Activated CD4-positive, alpha-beta T cell treated with anti-CD3 and anti-CD28 coated beads, Interleukin-10, Interleukin-2, amounts not matched to agents 100 ng/mL and 50 ng/mL, durations not matched to agents 16 hours and 8 hours (primary cell): ENCODE measurements at places on chromosomes 1 and 21.

GRCh38 chr1:6890686-6891085 lies 105.4 kb downstream of the CAMTA1 start:
- DNase-seq = no peak

DNA sequence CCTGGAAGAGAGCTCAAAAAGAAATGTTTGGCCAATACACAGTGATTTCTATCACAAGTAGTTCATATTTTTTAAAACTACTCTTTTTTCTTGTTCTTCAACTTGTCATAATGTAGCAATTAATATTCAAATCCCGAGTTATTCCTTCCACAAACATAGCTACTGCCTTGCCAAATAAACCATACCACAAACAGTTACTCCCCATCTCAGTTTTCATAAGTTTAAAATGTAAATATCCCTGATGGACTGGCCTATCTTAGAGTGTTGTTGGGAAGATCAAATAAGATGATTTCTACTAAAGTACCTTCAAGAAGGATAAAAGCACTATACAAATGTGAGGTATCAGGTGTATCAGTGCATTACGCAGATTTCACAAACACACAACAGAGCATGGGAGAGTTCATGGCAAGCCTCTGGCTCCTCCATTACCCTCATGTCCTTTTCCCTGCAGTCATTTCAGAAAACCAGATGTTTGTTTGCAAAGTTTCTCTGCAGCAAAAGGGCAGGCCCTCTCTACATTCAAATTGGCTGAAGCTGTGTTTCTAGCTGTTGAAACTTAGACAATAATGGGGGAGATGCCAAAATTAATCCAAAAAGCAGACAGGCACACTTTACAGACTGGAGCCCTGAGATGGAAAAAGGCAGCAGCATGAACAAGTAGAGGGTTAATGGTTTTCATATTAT lies 16.1 kb downstream of the WLS start:
- DNase-seq = no peak

GRCh38 chr1:54439550-54440223 lies 33.5 kb upstream of the SSBP3 start:
- no peak for DNase-seq

DNA sequence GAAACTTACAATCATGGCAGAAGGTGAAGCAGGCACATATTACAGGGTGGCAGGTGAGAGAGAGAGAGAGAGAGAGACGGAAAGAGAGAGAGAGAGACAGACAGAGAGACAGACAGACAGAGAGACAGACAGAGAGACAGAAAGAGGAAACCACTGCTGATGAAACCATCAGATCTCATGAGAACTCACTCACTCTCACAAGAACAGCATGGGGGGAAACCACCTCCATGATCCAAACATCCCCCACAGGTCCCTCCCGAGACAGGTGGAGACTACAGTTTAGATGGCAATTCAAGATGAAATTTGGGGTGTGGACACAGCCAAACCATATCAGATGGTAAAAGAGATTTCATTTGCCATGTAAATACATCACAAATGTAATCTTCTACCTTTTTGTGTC lies 708.1 kb downstream of the MRPL39 start:
- no peak for DNase-seq

DNA sequence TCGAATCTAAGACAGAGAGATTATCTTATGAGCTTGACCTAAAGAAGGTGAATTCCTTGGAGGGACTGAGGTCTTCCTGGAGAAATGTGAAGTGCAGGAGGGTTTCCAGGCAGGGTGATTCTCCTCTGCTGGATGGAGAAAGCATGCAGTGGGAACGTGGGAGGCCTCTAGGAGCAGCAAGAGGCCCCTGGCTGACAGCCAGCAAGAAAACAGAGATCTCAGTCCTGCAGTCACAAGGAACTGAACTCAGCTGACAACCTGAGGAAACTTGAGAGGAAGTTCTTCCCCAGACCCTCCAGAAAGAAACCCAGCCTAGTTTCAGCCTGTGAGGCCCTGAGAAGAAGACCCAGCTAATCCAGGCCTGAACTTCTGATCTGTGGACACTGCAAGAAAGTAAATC lies 345.9 kb downstream of the FAM72C start:
- no peak for DNase-seq

GRCh38 chr21:32562426-32562825 lies 22.9 kb downstream of the TCP10L start:
- no peak for DNase-seq

- DNase-seq = no peak
Observed at GRCh38 chr1:117631359-117632160, 25.7 kb downstream of the TENT5C start.

- no peak for DNase-seq
Observed at GRCh38 chr1:217561446-217561845, 69.4 kb downstream of the GPATCH2 start.

DNA sequence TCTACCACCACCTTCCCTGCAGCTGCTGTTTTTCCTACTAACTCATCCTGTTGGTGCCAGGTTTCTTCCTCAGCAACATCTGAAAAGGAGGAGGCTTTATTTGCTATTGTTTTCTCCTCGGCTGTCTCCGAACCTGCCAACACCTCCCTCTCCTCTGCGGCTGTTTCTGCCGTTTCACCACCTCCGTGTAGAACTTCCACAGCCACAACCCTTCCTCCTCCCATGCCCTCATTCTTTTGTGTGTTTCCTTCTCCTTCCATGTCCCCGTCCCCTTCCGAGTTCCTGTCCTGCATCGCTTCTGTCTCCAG lies 59.0 kb upstream of the LRRC53 start:
- DNase-seq = no peak

DNA sequence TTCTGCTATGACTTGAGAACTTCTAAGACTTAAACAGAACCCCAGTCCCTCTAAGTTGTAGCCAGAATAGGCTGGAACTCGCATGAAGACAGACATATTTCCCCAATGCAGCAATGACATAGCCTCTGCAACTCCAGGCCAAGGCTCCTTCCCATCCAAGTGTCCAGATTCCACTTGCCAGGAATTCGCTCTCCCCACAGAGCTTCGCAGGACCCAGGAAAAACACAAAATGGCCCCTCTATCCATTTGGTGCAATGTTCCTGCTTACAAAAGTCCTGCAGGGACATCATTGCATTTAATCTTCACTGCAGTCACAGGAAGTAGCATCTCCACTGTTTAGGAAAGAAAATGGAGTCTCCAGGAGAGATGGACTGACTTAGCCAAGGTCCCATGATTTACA lies 147.5 kb upstream of the KLHDC7A start:
- no peak for DNase-seq

- no peak for DNase-seq
Observed at GRCh38 chr1:162258394-162258793, 118.3 kb downstream of the SPATA46 start.

- DNase-seq = no peak
Observed at GRCh38 chr1:91844862-91845528, 41.0 kb downstream of the TGFBR3 start.

DNA sequence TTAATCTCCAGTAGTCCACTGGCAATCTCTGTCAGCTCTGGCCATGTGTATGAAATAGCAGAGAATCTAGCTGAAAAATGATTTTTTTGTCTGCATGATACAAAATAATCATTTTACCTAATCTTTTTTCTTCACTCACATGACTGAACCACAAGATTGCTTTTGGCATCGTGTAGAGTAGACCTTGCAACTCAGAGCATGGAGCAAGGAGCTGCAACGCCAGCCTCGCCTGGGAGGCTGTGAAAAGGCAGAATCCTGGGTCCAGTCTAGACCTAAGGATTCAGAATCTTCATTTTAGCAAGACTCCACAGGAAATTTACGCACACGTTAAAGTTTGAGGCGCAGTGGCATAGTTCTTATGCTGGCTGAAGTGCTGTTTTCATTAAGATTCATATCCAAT lies 40.2 kb downstream of the TOMM20 start:
- no peak for DNase-seq

GRCh38 chr1:103108376-103109150 lies at the start of gene COL11A1:
TSS of gene COL11A1 (minus strand) at chr1:103108522. CDS start at chr1:103108178, 344 bp downstream.
- DNase-seq = no peak

- no peak for DNase-seq
Observed at GRCh38 chr1:229942501-229942900, 124.5 kb upstream of the GALNT2 start.

DNA sequence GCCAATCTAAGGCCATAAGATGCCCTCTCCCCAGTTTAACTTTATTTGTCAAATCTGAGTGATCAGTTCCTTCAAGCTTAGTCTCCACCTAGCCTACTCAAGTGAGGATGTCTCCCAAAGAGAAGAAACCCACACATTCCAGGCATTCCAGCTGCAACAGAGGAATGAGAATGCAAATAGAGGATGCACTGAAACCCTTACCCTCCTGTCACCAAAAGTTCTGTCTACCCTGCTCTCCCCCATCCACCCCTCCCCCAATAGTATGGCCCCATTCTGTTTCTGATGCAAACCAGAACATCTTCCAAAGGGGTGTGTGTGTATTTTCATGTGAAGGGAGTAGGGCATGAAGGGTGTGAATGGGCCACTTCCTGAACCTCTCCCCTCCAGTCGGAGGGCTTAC lies 3.0 kb downstream of the DUSP23 start:
- no peak for DNase-seq

GRCh38 chr1:234597894-234598293 lies 12.1 kb downstream of the IRF2BP2 start:
- DNase-seq = peak; percentile 76

DNA sequence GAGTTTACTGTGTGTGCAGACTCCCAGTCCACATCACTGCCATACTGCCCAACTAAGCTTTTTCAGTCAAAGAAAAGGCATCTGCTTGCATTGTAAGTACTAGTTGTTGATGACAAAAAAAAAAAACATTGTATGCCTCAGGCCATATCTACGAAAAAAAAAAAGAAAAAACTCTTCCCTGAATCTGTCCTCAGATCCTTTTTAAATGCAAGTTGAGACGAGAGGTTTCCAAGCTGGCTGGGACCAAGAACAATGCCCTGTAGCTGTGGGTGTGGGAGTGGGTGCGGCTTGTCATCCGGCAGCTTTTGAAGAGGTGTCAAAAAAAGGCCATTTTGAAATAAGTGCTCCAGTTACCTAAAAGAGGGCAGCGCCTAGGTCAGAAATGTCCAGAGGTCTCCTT lies 29.2 kb upstream of the HHAT start:
- DNase-seq = no peak

DNA sequence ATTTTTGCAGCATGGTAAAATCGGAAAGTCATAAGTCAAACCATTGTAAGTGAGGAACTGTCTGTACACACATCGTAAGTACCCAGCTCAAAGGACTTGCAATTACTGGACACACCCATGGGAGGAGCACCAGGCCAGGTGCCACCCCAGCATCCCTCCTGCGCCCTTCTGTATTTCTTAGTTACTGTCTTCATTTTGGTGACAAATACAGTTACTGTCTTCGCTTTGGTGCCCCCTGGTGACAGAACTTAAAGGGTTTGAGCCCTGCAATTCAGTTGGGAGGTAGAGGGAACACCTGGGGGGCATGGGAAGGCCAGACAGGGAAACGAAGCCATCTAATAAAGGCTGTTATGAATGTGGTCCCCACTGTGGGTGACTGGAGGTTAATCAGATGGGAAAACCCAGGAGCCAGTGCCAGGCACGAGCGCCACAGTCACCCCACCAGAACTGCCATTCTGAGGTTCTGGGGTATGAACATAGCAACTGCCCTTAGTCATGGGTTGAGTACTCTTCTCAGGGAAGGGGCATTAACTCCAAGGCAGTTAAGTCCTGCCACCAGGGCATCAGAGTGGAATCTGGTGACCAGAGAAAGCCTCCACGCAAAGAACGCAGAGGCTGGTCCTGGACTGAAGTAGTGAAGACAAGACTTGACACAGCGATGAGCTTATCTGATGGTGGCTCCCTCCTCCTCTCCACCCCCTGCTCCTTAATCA lies 612.9 kb downstream of the PTPRU start:
- DNase-seq = peak; percentile 62

GRCh38 chr1:88655140-88655539 lies 28.9 kb upstream of the PKN2 start:
- no peak for DNase-seq

DNA sequence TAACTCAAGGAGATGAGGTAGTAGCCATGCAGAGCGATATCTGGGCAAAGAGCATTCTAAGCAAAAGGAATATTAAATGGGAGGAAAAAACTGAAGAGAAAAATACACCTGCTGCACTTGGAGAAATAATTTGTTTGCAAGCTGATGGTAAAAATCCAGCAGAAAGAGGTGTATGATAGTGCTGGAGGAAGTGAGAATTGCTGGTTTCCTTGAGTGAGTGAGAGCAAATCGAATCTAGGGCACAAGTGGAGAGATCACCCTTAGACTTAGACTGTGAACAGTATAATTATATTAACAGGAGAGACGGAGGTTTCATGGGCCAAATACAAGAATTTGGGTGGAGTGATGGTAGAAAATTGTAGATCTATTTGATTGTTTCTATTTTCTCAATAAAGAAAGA lies 2.7 kb upstream of the CR1 start:
- DNase-seq = no peak

GRCh38 chr1:53379662-53380002 lies 51.8 kb upstream of the LRP8 start:
- no peak for DNase-seq

- DNase-seq = no peak
Observed at GRCh38 chr1:221583465-221583864, 158.4 kb downstream of the DUSP10 start.

- no peak for DNase-seq
Observed at GRCh38 chr1:149942207-149942606, 5.5 kb upstream of the MTMR11 start.

DNA sequence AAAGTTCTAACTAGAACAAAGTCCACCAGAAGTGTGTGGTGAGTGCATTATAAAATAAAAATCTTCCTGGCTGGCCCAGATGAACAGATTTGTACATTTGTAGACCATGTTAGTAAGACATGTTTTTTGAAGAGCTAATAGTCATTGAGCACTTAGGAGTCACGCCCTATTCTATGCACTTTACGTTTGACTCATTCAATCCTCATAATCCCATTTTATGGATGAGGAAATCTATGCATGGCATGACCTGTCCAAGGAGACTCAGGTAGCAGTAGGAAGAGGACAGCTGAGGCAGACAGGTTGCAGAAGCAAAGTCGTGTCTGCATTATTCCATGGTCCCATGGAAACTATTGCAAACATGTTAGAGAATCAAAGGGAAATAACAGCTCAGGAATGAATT lies 30.3 kb upstream of the LPAR3 start:
- no peak for DNase-seq

- no peak for DNase-seq
Observed at GRCh38 chr1:234707641-234708040, 97.7 kb upstream of the IRF2BP2 start.

- no peak for DNase-seq
Observed at GRCh38 chr1:104182251-104182650, 432.6 kb downstream of the AMY1C start.

- peak; percentile 22 for DNase-seq
Observed at GRCh38 chr1:114756949-114757454, 782 bp downstream of the CSDE1 start.

GRCh38 chr1:72006092-72006491 lies 276.2 kb downstream of the NEGR1 start:
- DNase-seq = no peak

DNA sequence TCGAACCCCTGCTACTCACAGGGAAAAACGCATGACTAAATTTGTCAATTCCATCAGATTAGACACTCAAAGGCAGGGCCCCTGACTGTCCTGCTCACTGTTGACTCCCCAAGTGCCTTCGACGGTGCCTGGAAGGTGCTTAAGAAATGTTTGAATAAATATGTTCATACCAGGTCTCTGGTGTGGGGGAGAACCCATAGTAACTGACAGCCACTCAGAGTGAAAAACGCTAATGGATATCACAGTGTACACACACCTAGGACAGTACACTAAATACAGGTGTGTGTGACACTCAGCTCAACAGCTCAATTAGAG lies 39.7 kb upstream of the WASF2 start:
- no peak for DNase-seq

- DNase-seq = peak; percentile 67
Observed at GRCh38 chr1:86419277-86419903, 4.6 kb upstream of the CLCA2 start.
